ENCODE measurements at places on chromosomes 11 and 22.

GRCh38 chr11:44774108-44774507 is 47.3 kb downstream of the TSPAN18 start:
- peak; percentile 88 for DNase-seq

- no peak for DNase-seq
These were observed 3.8 kb upstream of the CAPN5 start for GRCh38 chr11:77062924-77063323.

GRCh38 chr11:44755556-44756523 is 29.1 kb downstream of the TSPAN18 start:
- no peak for DNase-seq

DNA sequence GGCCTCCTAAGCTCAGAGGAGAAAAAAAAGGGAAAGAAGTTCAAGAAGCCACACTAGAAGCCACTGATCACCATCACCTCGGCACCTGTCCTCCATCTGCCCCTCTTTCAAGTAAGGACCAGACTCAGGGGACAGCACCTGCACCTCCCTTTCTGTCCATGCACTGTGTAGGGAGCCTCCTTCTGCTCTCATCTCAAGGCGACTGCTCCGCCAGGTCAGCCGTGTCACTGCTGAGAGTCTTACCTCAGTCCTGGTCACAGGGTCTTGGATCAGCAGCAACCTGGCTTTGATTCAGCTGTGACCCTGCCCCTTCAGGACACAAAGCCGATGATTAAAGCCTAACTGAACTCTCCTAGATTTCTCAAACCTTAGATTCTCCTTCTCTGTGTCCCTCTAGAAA is 101.5 kb downstream of the ZNF280B start:
- DNase-seq: no peak

DNA sequence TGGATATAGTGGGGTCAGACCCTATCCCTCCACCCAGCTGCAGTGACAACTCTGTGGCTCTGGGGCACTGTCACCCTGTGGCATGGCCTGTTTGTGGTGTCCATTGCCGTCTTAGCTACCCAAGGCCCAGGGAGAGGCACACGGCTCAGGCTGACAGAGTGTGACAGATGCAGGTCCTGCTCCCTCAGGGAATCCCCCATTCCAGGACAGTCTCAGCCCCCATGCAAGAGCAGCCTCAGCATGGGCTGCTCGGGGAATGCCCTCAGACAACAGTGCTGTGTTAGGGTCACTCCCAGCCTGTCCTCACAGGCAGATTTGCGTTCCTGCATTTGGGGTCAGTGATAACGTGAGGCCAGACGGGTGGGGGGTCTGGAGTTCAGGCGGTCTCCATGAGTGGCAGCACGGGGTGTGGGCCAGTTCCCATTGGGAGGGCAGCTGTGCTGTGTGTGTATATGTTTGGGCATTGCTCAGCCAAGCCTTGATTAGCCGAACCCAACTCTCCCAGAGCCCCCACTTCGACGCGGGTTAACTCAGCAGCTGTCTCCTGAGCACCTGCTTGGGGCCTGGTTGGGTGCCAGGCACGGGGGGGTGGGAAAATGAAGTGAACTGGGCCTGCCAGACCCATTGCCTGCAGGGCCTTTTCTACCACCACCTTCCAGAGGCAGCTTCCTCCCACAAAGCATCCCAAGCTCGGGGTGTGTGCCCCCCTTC is 5.3 kb upstream of the KCNQ1OT1 start:
- no peak for DNase-seq

DNA sequence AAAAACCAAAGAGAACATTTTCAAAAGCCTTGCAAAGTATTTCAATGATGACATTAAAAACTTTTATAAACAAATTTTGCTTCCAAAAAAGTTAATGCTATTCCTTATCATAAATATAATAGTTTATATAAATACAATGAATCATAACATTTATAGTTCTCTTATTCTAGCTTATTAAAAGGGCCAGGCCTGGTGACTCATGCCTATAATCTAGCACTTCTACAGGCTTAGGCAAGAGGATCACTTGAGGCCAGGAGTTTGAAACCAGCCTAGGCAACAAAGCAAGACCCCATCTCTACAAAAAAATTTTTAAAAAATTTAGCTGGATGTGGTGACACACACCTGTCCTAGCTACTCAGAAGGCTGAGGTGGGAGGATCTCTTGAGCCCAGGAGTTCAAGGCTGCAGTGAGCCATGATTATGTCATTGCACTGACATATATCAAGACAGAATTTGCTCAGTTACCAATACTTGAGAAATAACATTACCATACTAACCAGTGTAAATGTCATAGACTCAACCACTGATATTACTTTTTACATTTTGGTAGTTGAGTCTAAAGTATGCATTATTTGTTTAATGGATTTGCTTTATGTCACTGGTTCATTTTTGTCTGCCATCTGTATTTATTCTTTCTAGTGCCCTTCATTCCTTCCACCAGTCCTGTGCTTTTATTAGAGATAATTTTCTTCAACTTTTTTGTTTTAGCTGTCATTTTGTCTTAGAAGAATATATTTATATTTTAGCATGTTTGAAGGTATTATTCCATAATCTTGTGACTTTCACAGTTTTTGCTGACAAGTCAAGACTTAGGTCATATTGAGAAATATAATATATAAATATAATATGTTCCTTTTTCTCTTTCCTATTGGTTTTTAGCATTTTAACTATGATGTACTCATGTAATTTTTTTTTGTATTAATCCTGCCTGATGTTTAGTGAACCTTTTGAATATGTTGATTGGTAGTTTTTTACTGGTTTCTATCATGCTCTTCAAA is 56.2 kb downstream of the CYP2R1 start:
- DNase-seq: no peak
